AG09309 (cell line): ENCODE measurements at places on chromosomes 3 and 15.

DNA sequence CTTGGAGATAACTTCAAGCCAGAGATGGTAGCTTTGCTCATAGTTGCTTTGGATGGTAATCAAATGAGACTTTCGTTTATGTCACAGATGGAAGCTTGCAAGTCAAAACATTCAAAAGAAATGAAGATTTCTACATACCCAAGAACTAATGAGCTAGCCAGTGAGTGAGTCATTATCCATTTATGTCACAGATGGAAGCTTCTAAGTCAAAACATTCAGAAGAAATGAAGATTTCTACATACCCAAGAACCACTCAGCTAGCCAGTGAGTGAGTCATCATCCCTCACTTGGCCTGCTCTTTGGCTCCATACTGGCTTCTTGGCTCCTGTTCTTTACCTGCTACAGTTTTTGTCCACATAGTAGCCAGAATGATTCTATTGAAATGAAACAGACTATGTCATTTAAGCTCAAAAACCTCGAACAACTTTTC is 559.8 kb upstream of the CBLB start:
- DNase-seq, result peak; percentile 99

- peak; percentile 94 for DNase-seq
Measured at GRCh38 chr3:186839874-186840641, 2.5 kb upstream of the ADIPOQ start.

- DNase-seq, result no peak
Measured at GRCh38 chr3:18283680-18284079, 141.5 kb downstream of the SATB1 start.

DNA sequence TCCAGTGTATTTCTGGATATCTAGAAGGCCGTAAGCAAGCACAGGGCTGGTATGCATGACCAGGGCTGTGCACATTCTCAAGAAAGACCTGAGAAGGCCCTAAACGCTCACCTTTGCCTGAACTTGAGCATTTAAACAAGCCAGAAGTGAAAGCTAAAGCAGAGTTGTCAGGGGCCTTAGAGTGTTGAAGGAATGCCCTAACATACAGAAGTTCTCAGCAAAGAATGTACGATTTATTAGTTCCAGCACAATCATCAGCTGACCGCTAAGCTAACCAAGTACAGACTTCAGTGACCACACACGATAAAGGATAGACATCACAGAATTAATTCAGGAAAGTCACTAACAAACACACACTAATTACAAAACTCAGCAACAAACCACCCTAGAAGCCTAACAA is 8.7 kb downstream of the HLTF start:
- peak; percentile 42 for DNase-seq
